ENCODE measurements at places on chromosomes 2 and 18. TPM values are rescaled to one million over a fixed set of nuclear protein-coding genes. Genes with fewer than 3 reads are reported as not detected.

GRCh38 chr2:38074764-38075506, 1.0 kb downstream of the CYP1B1 start:
- peak; percentile 62 for DNase-seq

GRCh38 chr2:200300065-200300464, 6.4 kb upstream of the SPATS2L start:
- no peak for DNase-seq

- no peak for DNase-seq
These were observed 64.2 kb downstream of the MTCL1 start for GRCh38 chr18:8769509-8770095.

DNA sequence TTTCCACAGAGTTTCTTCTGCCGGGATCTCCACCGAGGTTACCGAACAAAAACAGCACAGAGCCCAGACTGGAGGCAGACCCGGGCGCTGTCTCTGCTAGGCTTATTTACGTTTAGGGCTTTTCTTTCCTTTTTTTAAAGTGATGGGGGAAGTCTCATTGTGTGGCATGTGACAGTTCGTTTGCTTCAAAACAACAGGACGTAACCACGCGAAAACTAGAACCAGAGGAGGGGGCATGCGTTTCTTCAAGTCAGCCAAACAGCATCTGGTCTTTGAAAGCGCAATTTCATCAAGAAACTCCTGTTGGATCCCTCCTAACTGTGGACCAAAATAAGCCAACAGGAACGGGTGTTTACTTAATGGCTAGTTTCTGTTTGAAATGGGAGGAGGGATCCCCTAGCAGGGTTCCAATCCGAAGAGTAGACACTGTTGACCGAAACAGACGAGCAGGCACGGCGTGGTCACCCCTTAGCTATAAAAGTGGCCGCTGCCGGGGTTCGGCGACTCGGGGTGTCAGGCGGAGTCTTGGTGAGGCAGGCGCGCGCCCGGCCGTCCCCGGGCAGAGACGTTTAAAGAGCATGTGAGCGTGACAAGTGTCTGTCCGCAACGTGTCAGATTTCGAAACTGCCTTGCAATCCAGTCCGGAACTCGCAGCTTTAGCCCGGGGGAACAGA, 997 bp upstream of the TGIF1 start:
- peak; percentile 93 for DNase-seq

Gene DQX1
- total RNA-seq = not detected

Gene SIX3
- not detected for total RNA-seq

Gene ICOS
- total RNA-seq = 0.49 TPM

- peak; percentile 79 for DNase-seq
These were observed 67.6 kb upstream of the MCFD2 start for GRCh38 chr2:46983065-46983801.

GRCh38 chr2:238942726-238943300, 94.9 kb downstream of the TWIST2 start:
- DNase-seq = no peak

Measured in aorta (tissue), 5 donors.